ENCODE measurements at places on chromosomes 4 and X. TPM values are rescaled to one million over a fixed set of nuclear protein-coding genes. Genes with fewer than 3 reads are reported as not detected.

GRCh38 chr4:18957716-18958115, 936.2 kb upstream of the LCORL start:
- no peaks in the 10 kb centered on the region for H3K36me3 ChIP-seq
- H3K4me1 ChIP-seq, result no peaks in the 10 kb centered on the region
- no peak for DNase-seq
- H3K4me3 ChIP-seq, result no peak overlapping the region

DNA sequence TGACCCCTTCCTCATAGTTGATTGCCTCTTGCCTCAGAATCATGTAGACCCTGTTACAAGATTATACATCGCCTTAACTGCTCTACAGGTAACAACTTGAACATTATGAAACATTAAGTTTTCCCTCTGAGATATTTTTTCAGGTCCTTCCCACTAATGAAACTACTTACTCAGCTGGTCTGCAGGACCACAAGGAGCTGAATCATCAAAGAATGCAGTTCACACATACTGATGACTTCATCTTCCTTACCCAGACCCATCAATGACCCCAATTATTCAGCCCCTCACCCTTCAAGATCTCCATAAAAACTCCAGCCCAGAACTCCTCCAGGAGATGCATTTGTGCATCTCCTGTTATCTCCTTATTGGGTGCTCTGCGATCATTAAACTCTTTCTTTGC, 720.9 kb downstream of the RAPGEF2 start:
- no peak for DNase-seq
- H3K27me3 ChIP-seq, result no peaks in the 10 kb centered on the region
- no peak overlapping the region for H3K27ac ChIP-seq
- no peaks in the 10 kb centered on the region for H3K4me1 ChIP-seq

DNA sequence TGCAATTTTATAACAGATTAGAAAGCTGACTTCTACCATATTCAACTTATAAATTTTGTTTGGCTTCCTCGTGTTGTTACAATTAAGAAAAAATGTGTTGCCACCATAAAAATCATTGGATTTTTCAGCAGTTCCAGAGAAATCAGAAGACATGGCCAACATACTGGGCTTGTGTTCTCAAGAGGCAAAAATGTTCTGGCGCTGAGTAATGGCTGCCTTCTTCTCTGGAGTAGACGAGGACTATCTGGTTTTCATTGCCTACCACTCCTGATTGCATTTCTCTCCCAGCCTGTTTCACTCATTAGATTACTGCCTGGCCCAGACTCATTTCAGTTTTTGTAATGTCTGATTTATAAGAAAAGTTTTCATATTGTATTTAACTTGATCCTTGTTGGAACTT, 122.3 kb downstream of the ARHGAP10 start:
- peaks cover 59% of the 10 kb centered on the region for H3K4me1 ChIP-seq
- no peaks in the 10 kb centered on the region for H3K27me3 ChIP-seq
- no peak for DNase-seq
- H3K4me3 ChIP-seq, result no peak overlapping the region
- H3K27ac ChIP-seq, result peak overlapping the region; percentile 65

- no peak overlapping the region for H3K27ac ChIP-seq
- no peaks in the 10 kb centered on the region for H3K27me3 ChIP-seq
- H3K4me1 ChIP-seq, result no peaks in the 10 kb centered on the region
Observed at GRCh38 chrX:6852121-6852520, 295.4 kb upstream of the STS start.

HERC5 gene
- 7.5 TPM for total RNA-seq

GRCh38 chrX:153875391-153876111, 10.4 kb downstream of the L1CAM start:
- DNase-seq, result no peak
- no peak overlapping the region for H3K27ac ChIP-seq
- H3K4me3 ChIP-seq, result no peak overlapping the region
- peaks cover 5% of the 10 kb centered on the region for H3K27me3 ChIP-seq

DNA sequence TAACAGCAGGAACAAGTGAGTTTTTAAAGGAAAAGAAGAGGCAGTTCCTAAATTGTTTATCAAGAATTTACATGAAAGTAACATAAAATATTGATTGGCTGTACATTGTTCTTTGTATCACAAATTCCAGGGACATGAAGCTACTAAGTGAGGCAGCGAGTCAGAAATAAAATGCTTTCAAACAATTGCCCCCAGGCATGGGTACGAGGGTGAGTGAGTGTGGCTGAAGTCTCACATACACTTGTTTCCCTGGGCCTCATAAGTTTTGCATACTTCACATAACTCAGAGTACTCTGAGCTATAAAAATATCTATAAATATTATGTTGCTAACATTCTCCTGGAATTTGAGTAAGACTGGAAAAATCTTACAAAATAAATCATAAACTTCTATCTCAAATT, 511.6 kb upstream of the PRKX start:
- no peaks in the 10 kb centered on the region for H3K4me1 ChIP-seq
- no peaks in the 10 kb centered on the region for H3K36me3 ChIP-seq
- H3K27me3 ChIP-seq, result no peaks in the 10 kb centered on the region
- no peak overlapping the region for H3K27ac ChIP-seq

IQSEC2 gene
- 13.6 TPM for total RNA-seq

DNA sequence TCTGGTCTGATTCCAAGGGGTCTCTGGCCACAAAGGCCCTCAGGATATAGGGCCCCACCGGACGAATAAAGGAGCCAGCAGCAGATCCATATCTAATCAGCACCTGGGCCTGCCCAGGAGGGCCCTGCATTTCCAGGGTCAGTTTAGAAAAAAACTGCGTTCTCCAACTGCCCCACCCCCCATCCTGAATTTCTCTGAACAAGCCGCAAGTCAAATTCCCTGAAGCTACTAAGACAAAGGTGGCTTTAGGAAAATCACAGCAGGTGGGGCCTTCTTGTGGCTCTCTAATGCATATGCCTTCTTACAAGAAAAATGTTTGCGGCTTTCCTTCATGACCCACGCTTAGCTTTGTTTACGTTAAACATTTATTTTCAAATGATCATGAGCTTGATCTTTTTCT, 76.6 kb downstream of the MBNL3 start:
- DNase-seq, result no peak
- H3K36me3 ChIP-seq, result no peaks in the 10 kb centered on the region
- no peak overlapping the region for H3K27ac ChIP-seq
- H3K27me3 ChIP-seq, result no peaks in the 10 kb centered on the region
- H3K4me3 ChIP-seq, result no peak overlapping the region

- H3K4me3 ChIP-seq, result no peak overlapping the region
- no peaks in the 10 kb centered on the region for H3K36me3 ChIP-seq
- no peak for DNase-seq
- H3K27ac ChIP-seq, result no peak overlapping the region
- no peaks in the 10 kb centered on the region for H3K27me3 ChIP-seq
Observed at GRCh38 chr4:14926368-14926767, 75.9 kb upstream of the CPEB2 start.

DNA sequence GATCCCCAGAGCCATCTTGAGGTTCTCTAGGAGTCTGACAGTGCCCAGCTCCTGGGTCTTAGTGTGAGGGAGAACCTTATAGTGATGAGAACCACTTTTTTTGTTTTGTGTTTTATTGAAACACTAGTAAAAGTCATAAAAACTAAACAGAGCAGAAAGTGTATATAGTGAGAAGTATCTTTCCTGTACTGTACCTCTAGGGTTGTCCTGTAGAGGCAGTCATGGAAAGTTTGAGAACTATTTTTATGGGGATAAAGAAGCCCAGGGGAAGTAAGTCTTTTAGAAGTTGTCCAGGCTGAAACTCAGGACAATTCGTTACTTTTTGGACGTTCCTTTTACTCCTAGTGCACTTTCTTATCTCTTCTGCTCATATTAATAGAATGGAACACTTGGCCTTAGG, 40.9 kb downstream of the ADH5 start:
- H3K36me3 ChIP-seq, result peaks cover 60% of the 10 kb centered on the region
- DNase-seq, result no peak
- no peaks in the 10 kb centered on the region for H3K27me3 ChIP-seq
- H3K27ac ChIP-seq, result no peak overlapping the region

DNA sequence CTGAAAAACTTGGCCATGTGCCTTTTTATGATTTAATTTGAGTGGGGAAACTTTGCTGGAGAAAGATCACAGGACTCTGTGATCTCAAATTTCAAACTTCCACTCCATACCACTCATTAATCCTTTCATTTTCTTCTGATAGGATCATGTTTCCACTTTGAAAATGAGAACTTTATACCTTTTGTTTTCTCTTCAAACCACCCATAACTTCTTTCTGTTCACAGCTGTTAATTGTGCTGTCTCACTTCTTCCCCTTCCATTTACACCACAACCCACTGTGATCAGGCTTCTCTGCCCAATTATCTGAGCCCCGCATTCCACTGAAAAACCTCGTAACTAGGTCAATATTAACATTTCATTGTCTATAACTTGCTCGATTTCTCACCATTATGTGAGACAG, 47.0 kb upstream of the ARSJ start:
- H3K27me3 ChIP-seq, result no peaks in the 10 kb centered on the region
- no peaks in the 10 kb centered on the region for H3K4me1 ChIP-seq
- no peak for DNase-seq
- no peak overlapping the region for H3K4me3 ChIP-seq
- H3K27ac ChIP-seq, result no peak overlapping the region
- no peaks in the 10 kb centered on the region for H3K36me3 ChIP-seq

DNA sequence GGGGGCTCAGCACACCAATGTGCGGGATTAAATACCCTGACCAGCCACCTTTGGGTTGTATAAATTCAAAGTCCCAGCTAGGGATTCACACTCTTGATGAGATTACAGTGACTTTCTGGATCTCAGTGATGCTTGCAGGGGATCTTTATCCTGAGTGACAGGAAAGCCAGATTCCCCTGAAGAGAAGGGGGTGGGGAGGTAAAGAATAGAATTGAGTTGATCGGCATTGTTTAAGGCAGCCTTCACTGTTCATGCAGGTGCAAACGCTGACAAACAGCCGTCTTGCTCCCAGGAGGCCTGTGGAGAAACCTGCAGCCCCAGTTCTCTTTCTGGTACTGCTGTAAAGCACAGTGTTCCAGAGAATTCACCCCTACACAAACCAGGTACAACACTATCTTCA, 19.0 kb downstream of the CXXC4 start:
- H3K27me3 ChIP-seq, result no peaks in the 10 kb centered on the region
- no peaks in the 10 kb centered on the region for H3K4me1 ChIP-seq
- no peaks in the 10 kb centered on the region for H3K36me3 ChIP-seq
- DNase-seq, result no peak
- H3K27ac ChIP-seq, result no peak overlapping the region
- H3K4me3 ChIP-seq, result no peak overlapping the region

USP38 gene
- 17.9 TPM for total RNA-seq

DNA sequence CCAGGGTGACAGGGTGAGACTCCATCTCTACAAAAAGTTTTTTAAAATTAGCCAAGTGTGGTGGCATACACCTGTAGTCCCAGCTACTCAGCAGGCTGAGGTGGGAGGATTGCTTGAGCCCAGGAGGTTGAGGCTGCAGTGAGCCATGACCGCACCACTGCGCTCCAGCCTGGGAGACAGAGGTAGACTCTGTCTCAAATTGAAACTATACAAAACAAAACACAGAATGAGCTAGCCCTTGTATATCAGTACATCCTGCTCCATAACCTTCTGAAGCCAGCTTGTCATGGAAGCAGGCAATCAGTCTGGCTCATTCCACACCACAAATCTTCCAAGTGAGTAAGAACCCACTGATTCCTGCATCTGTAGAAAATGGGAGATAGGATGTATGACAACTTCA, 49.0 kb downstream of the CD99L2 start:
- no peaks in the 10 kb centered on the region for H3K27me3 ChIP-seq
- no peaks in the 10 kb centered on the region for H3K36me3 ChIP-seq
- no peaks in the 10 kb centered on the region for H3K4me1 ChIP-seq
- H3K27ac ChIP-seq, result no peak overlapping the region

COX7B gene
- 898 TPM for total RNA-seq

FAM47A gene
- total RNA-seq, result not detected

GRCh38 chr4:7189475-7190277, 2.7 kb upstream of the SORCS2 start:
- DNase-seq, result peak; percentile 51
- peaks cover 22% of the 10 kb centered on the region for H3K4me1 ChIP-seq
- no peaks in the 10 kb centered on the region for H3K36me3 ChIP-seq
- no peak overlapping the region for H3K27ac ChIP-seq
- H3K4me3 ChIP-seq, result no peak overlapping the region

ADH1A gene
- not detected for total RNA-seq

OPRPN gene
- total RNA-seq, result not detected

GRCh38 chr4:130257271-130257670, 1161.3 kb downstream of the C4orf33 start:
- no peaks in the 10 kb centered on the region for H3K27me3 ChIP-seq
- H3K27ac ChIP-seq, result no peak overlapping the region
- DNase-seq, result no peak
- H3K4me3 ChIP-seq, result no peak overlapping the region

DNA sequence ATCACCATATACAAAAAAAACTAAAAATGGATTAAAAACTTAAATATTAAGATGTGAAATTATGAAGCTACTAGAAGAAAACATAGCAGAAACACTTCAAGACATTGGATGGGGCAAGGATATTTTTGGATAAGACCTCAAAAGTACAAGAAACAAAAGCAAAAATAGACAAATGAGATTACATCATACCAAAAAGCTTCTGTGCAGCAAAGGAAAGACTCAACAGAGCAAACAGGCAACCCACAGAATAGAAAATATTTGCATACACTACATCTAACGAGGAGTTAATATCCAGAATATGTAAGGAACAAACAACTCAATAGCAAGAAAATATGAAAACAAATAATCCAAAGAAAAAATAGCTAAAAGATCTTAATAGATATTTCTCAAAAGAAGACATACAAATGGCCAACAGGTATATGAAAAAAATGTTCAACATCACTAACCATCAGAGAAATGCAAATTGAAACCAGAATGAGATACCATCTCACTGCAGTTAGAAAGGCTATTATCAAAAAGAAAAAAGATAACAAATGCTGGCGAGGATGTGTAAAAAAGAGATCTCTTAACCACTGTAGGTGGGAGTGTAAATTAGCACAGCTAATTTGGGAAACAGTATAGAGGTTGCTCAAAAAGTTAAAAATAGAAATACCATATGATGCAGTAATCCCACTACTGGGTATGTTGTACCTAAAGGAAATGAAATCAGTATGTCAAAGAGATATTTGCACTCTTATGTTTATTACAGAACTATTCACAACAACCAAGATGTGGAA, 17.8 kb upstream of the LRCH2 start:
- no peaks in the 10 kb centered on the region for H3K27me3 ChIP-seq
- no peaks in the 10 kb centered on the region for H3K36me3 ChIP-seq
- DNase-seq, result no peak
- H3K4me3 ChIP-seq, result no peak overlapping the region

MAP3K15 gene
- not detected for total RNA-seq

HSFX1 gene
- 1.1 TPM for total RNA-seq
